ENCODE measurements at places on chromosomes 16 and 17.

DNA sequence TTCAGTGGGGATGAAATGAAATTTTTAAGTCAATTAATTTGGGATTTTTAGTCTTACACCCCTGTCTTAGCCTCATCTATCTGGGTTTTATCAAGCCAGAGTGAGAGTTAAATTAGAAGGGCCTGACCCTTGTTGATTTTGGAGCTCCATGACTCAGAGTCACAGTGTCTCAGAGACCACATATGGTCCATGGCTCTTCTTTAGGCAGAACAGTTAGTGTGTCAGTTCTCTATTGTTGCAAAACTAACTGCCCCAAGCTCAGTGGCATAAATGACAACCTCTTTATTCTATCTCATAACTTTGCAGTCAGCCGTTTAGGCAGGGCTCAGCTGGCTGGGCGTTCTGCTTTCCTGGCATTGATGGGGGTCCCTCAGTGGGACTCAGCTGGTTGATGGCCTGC is 44.7 kb downstream of the IRF8 start:
- no peak for DNase-seq

DNA sequence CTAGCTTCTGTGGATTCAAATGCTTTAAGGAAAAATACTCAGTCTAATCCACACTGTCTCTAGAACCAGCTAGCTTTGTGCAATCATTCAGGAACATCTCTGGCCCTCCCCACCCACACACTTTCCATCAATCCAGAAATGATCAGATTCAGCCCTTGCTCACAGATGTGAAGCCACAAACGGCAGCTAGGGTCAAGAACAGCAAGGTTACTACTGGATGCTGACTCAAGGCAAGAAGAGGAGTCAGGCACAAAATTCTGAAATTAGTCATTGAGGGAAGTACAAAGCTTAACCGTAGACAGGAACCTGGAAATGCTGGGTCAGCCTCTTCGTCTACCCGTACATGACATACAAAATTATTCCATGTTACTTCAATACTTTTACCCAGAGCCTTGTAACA is 174.6 kb downstream of the CDH13 start:
- no peak for DNase-seq

DNA sequence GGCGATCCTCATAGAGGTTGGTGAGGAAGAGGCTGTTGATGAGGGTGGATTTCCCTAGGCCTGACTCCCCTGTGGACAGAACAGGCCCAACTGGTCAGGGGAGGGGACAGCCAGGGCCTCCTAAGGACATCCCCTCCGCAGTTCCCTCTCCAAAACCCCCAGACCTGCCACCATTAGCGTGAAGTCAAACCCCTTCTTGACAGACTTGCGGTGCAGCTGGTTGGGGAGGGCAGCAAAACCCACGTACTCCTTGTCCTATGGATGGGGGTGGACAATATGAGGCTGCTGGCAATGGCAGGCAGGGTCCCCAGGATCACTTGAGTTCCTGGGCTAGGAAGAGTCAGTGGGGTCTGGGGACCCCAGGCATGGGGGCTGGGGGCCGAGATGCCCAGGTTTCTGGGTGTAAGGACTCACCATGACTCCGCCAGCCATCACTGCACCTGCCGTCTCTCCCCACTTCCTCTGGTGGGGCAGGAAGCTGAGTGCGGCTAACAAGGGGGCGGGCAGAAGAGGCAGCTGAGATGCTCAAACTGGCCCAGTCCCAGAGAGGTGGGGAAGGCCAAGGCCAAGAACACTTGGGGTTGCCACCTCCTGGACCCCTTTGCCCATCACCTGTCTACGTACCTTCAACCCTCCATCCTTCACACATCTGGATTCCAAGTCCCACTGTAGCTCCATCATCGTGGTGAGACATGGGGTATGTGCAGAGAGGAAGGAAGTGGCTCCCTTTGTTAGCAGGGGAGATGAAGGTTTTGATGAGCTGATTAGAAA is at the start of gene SEPTIN1:
Gene SEPTIN1, minus strand, starts transcription at position 451 of the 771 bp plus-strand sequence. Its CDS starts 19 bp downstream, at position 432.
- DNase-seq = no peak

DNA sequence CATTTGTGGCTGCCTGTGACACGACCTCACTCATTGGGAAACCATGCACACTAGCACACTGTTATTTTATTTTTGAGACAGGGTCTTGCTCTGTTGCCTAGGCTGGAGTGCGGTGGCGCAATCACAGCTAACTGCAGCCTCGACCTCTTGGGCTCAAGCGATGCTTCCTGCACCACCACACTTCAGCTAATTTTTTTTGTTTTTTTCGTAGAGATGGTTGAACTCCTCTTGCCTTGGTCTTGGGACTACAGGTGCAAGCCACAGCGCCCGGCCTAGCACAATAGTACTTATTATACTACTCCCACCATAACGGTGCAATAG is 2.8 kb upstream of the NPTX1 start:
- no peak for DNase-seq

DNA sequence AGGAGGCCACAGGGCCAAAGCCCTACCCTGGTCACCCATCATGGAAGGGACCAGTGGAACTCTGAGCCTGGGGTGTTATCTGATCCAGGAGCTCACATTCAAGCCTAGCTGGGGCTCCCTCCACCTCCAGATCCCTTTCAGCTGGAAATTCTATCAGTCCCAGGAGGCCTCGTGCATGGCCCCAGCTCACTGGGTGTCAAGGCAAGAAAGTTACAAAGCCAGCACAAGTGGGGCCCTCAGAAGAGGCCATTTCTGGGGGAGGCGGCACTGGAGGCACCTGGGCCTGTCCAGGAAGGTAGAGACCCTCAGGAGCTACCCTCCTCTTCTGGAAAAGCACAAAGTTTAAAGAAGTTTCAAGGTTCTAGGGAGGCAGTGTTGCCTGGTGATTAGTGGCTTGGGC is 4.8 kb downstream of the CA7 start:
- DNase-seq = no peak

- DNase-seq = peak; percentile 84
These were observed 254.4 kb downstream of the C16orf95 start for GRCh38 chr16:87062569-87063442.

DNA sequence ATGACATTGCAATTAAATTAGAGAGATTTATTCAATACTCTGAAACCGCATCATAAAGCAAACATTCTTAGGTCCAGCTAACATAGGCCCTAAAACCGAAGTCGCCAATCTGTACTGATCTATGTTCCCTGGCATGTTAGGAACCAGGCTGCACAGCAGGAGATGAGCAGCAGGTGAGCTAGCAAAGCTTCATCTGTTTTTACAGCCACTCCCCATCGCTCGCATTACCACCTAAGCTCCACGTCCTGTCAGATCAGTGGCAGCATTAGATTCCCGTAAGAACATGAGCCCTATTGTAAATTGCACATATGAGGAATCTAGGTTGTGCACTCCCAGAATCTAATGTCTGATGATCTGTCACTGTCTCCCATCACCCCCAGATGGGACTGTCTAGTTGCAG is 91.5 kb downstream of the PARN start:
- peak; percentile 15 for DNase-seq

DNA sequence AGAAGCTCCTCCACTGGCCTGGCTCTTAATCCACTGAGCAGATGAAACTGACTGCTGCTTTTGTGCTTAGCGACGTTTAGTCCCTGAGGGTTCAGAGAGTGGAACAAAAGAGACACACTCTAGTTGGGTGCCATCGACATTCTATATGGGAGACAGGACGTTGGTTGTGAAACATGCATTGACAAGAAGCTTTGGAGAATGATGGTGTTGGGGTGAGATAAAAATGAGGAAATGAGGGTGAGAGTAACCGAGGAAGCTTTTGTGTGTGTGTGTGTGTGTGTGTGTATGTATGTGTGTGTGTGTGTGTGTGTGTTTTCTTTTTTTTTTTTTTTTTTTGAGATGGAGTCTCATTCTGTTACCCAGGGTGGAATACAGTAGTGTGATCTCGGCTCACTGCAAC is 89.5 kb downstream of the ABCC1 start:
- DNase-seq = no peak

DNA sequence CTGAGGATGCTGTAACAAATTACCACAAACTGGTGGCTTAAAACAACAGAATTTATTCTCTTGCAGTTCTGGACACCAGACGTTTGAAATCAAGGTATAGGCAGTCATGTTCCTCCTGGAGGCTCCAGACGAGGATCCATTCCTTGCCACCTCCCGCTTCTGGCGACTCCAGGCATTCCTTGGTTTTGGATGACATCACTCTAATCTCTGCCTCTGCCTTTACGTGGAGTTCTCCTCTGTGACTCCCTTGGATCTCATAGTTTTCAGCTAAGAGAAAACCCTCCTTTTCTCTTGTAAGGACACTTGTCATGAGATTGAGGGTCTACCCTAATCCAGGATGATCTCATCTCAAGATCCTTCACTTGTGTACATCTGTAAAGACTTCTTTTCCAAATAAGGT is 31.4 kb upstream of the HS3ST3B1 start:
- no peak for DNase-seq

DNA sequence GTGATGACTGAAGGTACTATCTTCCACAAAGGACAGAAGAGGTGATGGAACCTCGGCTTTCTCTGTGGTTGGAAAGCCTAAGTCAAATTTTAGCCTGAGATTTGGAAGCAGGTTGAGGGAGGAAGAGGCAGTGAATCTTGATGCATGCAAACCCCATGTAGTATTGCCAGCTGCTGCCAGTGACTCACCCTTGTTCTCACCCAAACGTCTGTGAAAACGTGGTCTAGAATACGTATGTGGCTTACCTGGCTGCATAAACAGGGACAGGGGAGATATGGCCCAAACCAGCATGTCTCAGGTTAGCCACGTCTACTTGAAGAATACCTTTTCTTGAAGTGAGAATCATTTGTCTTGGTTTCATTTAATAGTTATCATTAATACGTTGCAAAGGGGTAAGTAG is 438.0 kb upstream of the MAF start:
- DNase-seq = no peak

DNA sequence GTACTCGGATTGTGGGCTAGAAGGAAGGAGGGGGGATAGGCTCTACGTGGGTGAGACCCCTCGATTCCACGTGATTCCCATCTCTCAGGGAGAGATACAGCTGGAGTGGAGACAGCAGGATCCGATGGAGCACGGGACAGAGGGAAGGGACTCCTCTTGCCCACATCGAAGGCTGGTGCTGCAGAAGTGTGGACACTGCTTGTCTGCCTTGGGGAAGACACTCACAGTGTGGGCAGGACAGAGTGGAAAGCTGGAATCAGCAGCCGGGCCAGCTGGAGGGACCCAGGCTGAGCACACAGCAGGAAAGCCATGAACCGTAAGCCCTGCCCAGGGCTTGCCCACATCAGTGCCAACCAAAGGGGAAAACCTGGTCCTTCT is 42.1 kb upstream of the RPH3AL start:
- no peak for DNase-seq

DNA sequence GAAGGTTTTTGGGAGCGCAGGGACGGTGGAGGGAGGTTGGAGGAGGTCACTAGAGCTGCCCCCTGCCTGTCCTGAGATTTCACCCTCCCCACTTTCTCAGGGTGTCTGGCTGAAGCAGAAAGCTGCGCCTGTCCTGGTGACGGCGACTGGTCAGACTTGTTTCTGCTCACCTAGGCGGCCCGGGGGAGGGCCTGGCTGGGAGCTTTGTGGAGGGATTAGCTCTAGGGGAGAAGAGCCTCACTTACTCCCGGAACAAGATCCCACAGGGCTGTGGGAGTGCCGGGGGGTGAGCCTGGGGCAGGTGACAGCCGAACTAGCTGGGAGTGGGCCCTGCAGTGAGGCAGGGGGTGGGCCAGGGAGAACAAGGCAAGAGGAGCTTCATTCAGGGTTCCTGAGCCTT is 11.5 kb downstream of the NHERF1 start:
- DNase-seq = peak; percentile 84

GRCh38 chr17:59754552-59754951 is 47.1 kb downstream of the VMP1 start:
- DNase-seq = no peak

- no peak for DNase-seq
These were observed 118.3 kb downstream of the BANP start for GRCh38 chr16:88069397-88070168.

- DNase-seq = peak; percentile 65
These were observed 96.6 kb upstream of the SMIM36 start for GRCh38 chr17:55607731-55608341.

DNA sequence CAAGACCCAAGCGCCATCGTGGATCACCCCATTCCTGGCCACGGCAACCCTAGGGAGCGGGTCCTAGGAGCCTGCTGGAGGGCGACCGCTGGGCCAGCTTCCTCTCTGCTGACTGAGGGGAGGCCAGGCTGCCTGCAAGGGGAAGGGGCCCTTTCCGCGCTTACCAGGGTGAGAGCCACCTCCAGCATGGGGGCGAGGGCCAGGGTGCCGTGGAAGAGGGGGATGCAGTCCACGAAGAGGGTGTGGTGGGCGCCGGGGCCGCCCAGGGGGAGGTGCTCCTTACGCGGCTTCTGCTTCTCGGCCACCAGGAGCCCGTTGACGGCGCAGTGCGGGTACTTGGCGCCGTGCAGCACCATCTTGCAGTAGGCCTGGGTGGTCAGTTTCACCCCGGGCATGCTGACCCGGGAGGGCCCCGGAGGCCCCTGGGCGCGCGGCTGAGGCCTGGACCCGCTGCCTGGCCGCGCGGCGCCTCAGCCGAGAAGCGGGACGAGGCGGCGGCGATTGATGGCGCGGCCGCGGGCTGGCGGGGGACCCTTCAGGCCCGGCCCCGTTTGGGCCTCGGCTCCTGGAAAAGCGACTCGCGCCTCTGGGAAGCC is 345 bp downstream of the EMC8 start:
- peak; percentile 26 for DNase-seq

GRCh38 chr17:44349553-44350070 is 4.5 kb downstream of the GRN start:
- DNase-seq = no peak

DNA sequence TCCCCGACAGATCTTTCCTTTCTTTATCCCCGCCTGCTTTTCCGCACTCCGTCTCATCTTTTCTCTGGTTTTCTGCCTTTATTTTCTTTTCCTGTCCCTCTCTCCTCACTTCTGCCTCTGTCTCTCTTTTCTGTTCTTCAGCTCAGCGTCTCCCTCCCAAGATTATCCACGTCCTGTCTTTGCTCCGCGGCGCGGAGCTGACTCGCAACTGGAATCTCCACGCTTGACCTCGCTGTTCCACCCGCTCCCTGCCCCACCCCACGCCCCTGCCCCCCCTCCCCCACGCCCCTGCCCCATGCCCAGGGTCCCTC is 4.9 kb upstream of the LHX1 start:
- DNase-seq = no peak

DNA sequence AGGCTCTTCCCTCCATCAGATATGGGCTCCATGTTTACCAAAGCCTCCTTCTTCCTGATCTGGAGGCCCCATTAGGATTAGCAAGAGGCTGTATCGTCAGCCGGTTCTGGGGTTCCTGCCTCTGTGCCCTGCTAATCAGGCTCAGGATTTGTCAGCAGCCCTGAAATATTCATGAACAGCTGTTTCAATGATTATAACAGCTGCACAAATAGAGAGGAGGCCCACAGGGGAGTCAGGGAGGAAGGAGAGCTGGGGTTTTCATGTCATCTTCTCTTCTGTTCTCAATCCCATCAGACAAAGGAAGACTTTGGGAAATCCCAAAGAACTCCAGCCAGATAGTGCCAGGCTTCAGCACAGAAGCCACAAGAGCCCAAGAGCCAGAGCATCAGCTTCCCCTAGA is 72.3 kb upstream of the MMP2 start:
- no peak for DNase-seq

DNA sequence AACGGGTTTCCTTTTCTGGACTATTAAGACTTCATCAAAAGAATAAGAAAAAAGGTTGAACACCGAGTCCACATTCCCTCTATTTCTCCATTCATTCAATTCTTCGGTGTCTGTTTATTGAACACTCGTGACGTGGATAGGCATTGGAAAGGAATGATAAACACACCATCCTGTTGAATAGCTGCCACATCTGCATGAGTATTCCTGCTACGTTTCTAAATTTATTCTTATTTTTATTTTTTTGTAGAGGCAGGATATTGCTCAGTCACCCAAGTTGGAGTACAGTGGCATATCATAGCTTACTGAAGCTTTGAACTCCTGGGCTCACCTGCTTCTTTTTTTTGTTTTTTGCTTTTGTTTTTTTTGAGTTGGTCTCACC is 80.8 kb upstream of the CIBAR2 start:
- DNase-seq = no peak

Data from NCI-H82 (cell line).